Smooth muscle cell of the pulmonary artery (primary cell): ENCODE measurements at places on chromosomes 1 and 21. TPM values are rescaled to one million over a fixed set of nuclear protein-coding genes. Genes with fewer than 3 reads are reported as not detected.

The SNAP47 gene
- total RNA-seq: 40.0 and 44.0 TPM in 2 replicates

The RGS4 gene
- 792 and 809 TPM in 2 replicates for total RNA-seq

The IL19 gene
- total RNA-seq: not detected in 2 replicates

The KDF1 gene
- not detected in 2 replicates for total RNA-seq

The FAM151A gene
- total RNA-seq: not detected in 2 replicates

The C1orf216 gene
- 19.5 and 20.5 TPM in 2 replicates for total RNA-seq

The PLA2G2D gene
- not detected in 2 replicates for total RNA-seq
